NCI-H69 (cell line): ENCODE measurements at places on chromosomes 1 and 21.

GRCh38 chr1:21568006-21568746 is 59.0 kb downstream of the ALPL start:
- peak; percentile 86 for DNase-seq

DNA sequence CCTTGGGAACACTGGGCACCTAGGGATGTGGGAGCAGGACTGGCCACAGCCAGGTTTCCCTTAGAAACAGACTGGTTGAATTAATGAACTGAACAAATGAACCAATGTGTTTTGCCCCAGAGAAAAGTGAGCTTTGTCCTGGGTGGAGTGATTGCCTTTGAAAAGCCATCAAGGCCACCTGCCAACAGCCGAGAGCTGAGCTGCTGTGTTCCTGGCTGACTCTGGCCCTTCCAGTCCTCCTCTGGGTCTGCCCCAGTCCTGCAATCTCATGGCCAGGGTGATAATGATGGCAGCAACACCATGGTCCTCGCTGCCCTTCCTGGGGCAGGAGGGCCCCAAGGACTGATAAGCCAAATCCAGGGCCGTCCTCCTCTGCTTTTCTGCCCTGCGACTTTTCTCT is 18.2 kb upstream of the GJA9 start:
- no peak for DNase-seq

DNA sequence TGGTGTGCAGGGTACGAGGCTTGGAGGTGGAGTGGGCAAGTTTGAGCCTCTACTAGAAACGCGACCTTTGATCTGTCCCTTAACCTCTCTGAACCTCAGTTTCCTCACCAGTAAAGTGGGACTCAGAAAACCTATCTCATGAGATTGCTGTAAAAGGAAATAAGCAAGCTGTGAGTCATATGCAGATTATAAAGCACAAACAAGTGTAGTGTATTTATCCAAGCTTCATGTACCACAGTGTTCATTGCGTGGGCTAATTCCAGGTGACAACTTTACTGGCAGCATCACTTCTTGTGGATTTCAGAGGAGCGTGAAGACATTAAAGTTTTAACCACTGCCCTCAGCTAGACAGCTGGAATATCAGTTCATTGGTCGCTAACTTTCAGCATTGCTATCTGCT is 44.4 kb downstream of the ZNF697 start:
- DNase-seq: no peak

- DNase-seq: no peak
Observed at GRCh38 chr1:77686796-77687518, 4.5 kb upstream of the ZZZ3 start.

DNA sequence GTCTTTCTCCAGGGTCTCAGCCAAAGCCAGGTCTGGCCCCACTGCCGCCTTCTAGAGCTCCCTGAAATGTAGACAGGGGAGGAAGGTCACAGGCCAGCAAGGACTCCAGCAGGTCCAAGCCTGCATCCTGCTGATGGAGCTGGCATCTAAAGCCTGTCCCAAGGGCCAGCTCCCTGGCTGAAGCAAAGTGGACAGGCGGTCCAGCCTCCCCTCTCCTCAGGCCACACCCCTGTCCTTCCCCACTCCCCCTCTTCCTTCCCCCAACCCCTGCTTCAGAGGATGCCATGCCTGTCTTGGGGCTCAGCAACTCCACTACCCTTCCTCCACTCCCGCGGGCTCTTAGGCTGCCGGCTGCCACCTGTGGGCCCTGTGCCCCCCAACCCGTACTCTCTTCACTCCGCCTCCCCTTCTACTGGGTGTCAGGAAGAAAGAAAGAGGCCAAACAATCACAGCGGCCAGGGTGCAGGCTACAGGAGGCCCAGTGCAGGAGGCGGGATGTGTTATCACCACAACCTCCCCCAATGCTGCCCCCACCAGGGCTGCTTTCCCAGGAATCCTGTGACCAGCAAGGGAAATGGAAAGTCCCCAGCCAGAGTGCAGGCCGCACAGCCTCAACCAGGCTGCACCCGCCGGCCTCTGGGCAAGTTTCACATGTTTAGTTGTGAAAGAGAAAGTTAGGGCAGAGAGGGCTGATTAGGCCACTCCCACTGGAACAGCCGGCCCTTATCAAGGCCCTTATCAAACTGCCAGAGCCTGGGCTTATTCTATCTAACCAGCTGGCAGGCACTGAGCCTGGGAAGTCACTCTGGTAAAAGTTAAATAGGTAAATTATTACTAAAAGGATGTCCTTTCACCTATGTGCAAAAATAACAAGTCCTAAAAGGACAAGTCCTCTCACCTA is 34.1 kb downstream of the ACOT7 start:
- DNase-seq: no peak

DNA sequence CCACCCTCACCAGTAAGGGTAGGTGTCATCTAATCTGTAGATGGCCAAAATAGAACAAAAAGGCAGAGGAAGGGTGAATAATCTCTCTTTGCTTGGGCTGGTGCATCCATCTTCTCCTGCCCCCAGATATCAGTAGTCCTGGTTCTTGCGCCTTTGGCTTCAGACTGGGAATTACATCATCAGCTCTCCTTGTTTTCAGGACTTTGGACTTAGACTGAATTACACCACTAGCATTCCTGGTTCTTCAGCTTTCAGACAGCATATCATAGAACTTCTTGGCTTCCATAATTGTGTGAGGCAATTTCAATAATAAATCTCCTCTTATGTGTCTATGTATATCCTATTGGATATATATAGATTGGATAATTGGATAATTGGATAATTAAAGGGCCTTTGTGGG is 403.0 kb upstream of the USP24 start:
- DNase-seq: no peak

GRCh38 chr21:19900149-19900548 is 1098.1 kb upstream of the NCAM2 start:
- DNase-seq: no peak

- no peak for DNase-seq
Observed at GRCh38 chr21:14482165-14482564, 64.0 kb downstream of the SAMSN1 start.

GRCh38 chr1:49013079-49013478 is 236.4 kb upstream of the BEND5 start:
- no peak for DNase-seq

DNA sequence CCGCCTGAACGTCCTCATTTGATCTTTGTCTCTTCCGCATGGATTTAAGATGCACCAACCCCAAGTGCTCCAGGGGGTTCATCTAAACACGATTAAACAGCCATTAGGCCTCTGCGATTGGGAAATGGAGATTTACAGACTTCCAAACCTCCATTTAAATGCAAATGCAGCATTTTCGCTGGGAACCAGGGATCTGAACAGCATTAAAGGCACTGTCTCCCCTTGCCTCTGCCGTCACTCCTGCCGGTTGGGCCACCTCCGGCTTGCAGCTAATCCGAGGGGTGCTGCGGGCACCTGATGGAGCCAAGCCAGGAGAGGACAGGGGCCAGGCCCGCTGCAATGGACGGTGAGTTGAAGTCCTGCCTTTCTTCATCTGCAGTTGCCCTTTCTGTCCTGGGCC is 70.3 kb upstream of the KLHDC7A start:
- no peak for DNase-seq
